ENCODE measurements at places on chromosomes 3 and 15.

GRCh38 chr3:194424373-194424772, 25.3 kb upstream of the GP5 start:
- no peak for DNase-seq

- DNase-seq = no peak
These were observed 31.3 kb upstream of the FAH start for GRCh38 chr15:80121546-80121945.

- no peak for DNase-seq
These were observed 234.2 kb upstream of the ST8SIA2 start for GRCh38 chr15:92159481-92159880.

DNA sequence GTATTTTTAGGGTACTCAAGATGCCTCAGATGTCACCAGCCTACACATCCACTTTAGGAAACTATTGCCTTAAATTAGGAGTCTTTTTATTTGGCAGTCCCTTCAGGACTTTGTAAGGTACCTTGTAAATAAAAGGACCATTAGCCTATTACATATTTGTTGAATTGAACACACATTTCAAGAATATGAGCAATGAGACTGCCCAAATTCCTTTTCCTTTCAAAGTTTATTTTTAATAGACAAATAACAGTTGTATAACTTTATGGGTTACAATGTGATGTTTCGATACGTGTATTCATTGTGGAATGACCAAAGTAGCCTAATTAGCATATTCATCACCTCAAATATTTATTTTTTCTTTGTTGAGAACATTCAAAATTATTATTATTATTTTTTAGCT, 176.7 kb upstream of the PDZRN3 start:
- DNase-seq = no peak

- DNase-seq = no peak
These were observed 200.5 kb upstream of the TPM1 start for GRCh38 chr15:62841891-62842559.

DNA sequence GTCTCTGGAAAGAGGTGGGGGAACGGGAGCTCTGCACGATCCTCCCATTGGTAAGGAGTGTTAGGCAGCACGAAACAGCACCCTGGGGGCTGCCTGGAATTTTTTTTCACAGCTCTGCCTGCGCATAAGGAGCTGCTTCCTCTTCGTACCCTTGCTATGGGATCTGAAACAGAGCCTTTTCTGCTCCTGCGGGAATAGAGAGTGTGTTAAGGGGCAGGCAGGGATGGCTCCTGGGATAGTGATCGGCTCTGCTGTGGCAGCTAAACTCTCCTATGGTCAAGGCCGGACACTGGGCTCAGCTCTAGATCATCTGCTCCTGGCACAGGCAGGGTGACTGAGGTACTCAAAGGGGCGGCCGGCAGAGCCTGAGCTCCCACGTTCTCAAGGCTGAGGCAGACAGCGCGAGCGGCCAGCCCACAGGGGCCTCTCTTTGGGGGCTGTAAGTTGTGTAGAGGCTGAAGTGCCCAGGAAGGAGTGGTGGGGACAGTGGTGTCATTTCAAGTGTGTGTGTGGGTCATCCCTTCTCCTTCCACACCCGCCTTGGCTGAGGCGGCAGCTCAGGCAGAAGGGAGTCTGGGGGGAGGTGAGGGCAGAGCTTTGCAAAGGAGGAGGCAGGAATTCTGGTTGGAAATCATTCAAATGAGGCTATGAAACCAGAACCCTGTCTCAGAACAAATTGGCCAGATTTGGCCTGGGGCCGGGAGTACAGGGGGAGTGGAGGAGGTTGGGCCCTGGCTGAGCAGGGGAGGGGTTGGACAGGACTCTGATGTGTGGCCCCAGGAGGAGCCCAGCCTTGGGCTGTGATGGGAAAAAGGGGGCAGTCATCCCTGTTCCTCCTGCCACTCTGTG, 31.0 kb downstream of the EPHB3 start:
- DNase-seq = no peak

DNA sequence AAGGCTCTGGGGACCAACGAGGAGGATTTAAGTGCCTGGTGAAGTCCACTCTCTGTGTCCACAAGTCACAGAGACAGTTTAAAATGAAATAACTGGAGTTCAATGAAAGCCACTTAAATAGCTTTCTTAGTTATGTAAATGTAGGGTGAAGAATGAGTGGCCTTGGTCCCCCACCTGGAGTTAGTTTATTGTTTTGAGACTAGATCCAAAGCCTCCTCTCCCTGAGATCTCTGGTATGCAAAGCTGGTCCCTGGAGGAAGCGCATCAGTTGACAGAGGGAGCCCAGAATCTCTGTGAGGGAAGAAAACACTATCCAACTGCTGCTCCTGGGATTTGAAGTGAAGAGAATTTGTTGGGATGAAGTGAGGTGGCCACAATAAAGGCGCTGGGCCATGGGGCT, 40.5 kb downstream of the EXOG start:
- DNase-seq = no peak

DNA sequence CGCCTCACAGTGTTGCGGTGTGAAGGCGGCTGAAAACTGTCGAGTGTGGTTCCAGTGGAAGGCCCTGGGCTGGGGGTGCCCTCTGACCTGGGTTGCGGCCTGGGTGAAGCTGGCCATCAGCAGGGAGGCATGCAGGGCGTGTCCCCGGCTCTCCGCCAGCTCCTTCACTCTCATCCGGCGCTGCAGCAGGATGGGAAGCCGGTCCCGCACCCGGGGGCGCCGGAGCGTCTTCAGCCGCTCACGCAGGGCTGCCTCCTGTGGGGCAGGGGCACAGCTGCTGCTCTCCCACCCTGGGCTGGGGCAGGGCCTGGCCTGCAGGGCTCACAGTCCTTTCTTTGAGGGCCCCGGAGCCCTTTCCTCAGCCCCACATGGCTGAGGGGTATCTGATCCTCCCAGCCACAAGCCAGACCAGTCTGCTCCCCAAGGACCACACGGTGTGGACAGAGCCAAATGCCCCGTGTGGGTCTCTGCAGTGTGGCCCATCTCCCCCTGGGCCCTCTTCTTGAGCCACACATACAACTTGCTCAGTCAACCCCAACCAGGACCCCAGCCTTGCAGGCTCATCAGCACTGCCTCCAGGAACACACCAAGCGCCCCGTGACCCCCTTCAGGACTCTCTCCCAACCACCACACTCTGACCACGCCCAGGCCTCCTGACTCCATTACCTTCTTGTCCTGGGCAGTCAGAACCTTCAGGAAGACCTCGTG, 26.8 kb downstream of the SPTBN5 start:
- DNase-seq = no peak

All from activated CD4-positive, alpha-beta T cell treated with anti-CD3 and anti-CD28 coated beads, Interleukin-2, Interleukin-6, amounts not matched to agents 100 ng/mL and 50 ng/mL, durations not matched to agents 16 hours and 8 hours (primary cell).